ENCODE measurements at places on chromosomes 12 and 14.

- no peak for DNase-seq
These were observed 31.0 kb downstream of the CCDC85C start for GRCh38 chr14:99573000-99573330.

GRCh38 chr12:57135527-57136326 is 7.4 kb downstream of the LRP1 start:
- no peak for DNase-seq

DNA sequence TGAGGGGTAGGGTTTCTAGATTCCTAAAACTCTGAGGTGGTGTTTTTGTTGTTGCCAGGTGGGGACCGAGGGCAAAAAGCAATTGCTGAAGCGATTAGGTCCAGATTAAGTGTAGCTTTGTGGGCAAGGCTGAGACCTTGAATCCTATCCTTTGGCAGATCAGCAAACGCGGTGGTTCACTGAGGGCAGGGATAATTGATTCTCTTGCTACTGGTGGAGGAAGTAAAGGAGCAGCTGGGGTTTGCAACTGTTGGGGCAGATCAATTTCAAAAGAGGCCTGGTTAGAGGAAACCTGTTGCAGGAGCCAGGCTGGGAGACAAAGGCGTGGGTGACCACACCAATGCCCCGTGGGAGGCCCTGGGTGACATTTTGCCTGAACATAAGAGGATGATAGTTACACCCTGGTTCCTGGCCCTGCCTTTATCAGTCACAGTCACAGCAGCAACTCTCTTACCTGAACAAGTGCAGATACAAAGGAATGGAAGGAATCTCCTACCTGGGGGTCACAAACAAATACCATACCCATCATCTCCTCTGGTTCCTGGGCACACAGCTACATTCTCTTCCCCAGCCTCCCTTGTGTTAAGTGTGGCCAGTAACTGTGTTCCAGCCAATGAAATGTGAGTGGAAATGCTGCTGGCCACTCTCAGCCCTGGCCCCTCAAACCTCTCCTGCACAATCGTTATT is 43.3 kb upstream of the RASSF3 start:
- DNase-seq = no peak

GRCh38 chr14:102586420-102587104 is 5.9 kb upstream of the RCOR1 start:
- no peak for DNase-seq

DNA sequence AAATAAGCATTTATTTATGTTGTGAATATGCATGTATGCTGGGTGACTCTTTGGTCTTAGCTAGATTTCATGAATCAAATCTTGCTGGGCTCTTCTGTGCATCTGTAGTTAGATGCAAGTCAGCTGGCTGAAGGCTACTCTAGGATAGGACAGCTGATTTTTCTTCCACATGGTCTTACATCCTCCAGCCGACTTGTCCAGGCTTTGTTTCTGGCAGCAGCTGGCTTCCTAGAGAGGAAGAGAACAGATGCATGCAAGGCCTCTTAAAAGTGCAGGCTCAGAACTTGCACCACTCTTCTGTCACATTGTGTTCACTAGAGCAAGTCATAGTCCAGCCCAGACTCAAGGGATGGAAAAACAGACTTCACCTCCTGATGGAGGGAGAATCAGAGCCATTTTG is 435.4 kb upstream of the STXBP6 start:
- DNase-seq = no peak

DNA sequence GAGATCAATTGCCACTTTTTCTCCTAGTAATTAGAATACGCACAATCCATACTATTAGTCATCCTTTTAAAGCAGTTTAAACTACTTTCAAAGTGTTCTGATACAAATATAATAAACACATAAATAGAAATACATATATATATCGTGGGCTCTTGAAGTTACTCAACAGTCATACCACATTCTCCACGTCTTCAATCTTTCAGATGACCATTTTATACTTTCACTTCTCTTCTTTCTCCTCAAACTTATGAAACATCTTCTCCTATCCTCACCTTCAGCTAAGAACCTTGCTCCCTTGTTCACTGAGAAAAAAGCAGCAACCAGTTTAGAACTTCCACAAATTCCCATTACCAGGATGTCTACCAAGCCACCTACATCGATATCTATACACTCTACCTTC is 19.2 kb downstream of the CEP290 start:
- DNase-seq = no peak

DNA sequence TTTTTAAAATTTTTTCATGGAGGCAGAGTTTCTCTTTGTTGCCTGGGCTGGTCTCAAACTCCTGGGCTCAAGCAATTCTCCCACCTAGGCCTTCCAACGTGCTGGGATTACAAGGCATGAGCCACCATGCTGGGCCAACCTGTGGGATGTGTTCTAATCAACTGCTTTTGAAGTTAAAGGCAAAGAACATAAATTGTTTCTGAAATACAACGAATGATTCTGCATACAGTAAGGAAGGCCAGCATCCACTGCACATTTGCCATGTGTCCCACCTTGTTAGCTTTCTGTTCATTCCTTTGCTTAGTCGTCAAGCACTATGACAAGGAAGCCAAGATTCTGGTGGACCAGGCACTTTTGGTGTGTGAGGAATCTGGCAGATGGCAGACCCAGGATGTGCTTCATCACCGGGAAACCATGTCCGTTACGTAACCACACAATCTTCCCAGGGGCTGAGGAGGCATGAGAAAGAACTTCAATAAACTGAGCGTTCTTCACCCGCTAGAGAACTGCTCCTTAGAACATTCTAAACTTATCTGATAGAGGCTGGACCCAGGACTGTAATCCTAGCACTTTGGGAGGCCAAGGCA is 24.5 kb downstream of the MOK start:
- DNase-seq = no peak

GRCh38 chr12:119476951-119477350 is 116.6 kb upstream of the TMEM233 start:
- DNase-seq = no peak

- DNase-seq = no peak
These were observed 66.0 kb upstream of the GALNT9 start for GRCh38 chr12:132395192-132395907.

DNA sequence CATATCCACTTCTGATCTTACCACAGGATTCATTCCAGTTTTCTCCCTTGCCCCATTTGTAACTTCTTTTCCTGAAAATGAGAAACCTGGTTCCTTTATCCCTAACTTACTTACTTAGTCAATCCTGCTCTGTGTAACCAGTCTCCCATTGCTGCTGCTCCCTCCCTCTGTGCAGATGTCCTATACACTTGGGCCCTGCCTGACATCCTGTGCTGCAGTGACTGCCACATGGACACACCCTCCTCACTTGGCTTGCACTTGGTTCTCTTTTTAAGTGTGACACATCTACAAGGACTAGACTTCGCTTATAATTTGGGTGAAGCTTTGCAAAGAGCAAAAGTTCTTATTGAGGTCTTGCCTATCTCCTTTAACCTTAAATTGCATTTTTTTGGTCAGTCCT is 51.4 kb downstream of the FGD4 start:
- no peak for DNase-seq

DNA sequence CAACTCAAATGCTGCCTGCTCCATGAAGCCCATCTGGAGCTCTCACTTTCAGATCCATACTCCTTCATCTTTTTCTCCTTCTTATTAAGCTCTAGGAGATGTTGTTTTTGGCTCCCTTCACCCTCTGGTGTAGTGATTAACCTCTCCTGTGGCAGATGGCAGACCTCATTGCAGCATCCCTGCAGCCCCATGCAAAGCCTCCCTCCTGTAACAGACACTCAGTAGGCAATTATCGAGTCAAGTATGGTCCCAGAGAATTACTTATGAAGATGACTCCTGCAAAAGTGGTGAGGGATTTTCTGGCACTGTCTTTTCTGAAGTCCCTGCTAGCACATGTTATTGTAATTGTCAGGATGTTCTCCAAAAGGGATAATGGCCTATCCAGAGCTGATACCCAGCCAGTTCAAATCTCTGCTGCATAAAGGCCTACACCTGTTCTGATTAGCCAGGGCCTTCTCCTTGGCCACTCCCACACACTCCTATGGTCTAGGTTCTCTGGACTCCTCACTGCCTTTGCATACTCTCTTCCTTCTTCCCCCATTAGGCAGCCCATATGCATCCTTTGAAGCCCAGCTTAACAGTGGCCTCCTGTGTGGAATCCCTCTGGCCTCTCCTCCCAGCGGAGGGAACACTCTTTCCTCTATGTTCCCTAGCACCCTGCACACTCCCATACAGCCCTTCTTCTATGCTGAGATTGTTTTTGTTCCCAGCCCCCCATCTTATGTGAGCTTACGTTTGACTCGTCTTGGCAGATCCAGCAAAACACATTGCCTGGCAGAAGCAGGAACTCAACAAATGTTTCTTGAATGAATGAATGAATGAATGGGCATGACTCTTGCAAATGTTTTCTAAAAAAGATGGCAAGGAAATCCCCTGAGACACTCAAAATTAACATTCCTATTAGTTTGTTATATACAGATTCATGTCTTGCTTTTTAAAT is 43.9 kb upstream of the MDM1 start:
- DNase-seq = no peak

- no peak for DNase-seq
These were observed 70.4 kb downstream of the TMEM116 start for GRCh38 chr12:111942557-111942956.

DNA sequence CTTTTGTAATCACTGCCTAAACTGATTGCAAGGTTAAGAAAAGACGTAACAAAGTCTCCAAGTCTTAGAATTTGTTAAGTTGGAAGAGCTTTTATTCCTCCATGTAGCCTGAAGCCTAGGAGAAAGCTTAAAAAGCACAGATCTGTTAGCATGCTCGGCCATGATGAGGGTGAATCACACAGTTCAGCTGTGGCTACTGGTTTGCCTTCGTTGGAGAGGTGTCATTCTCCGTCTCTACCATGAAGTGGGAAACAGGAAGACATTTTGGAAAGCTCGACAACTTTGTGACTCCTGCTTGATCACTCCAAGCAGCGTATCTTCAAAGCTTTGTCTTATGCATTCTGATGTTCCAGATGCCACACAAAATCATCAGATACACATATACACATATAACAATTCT is 27.1 kb downstream of the DCP1B start:
- no peak for DNase-seq

DNA sequence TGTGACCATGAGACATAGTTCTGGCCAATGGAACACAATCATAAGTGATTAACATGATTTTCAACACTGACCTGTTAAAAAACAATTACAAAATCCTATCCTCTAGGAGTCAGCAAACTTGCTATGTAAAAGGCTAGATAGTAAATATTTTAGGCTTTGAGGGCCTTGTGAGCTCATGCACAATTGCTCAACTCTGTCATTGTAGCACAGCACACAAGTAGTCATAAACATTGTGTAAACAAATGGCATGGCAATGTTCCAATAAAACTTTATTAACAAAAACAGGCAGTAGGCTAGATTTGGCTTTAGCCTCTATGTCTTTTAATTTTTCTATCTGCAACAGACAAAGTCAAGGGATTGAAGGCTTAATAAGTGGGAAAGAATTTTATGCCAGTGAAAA is 350.7 kb downstream of the C12orf50 start:
- DNase-seq = no peak

DNA sequence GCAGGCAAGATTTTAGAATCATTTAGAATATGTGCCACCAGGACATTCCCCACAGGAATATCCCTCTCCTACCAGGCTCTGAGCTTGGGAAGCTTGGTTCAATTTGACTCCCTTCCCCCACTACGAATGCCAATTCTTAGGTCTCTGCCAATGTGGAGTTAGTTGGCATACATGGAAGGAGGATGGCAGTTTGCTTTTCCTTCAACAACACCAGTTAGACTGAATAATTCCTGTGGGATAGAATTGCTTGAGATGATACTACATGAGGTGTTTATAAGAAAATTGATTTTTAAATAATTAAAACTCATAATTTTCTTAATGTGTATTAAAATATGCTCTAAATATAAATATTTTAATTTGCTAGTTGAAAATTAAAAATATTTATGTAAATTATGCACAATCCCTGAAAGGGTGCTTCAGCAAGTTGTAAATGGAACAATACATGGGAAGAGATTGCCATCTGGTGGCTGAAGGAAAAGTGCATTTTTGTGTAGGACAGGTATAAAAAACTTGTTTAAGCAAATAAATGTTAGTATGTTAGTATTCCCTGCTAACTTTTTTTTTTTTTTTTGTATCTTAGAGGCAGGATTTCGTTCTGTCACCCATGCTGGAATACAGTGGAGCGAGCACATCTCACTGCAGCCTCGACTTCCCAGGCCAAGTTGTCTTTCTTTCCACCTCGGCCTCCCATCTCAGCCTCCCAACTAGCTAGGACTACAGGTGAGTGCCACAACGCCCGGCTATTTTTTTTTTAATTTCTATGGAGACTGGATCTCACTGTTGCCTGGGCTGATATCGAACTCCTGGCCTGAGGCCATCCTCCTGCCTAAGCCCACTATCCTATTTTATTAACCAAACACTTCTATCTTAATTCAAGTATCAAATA is 25.8 kb upstream of the STRAP start:
- DNase-seq = no peak

- DNase-seq = no peak
These were observed 32.7 kb downstream of the KDM5A start for GRCh38 chr12:356276-356988.

- DNase-seq = no peak
These were observed 144.9 kb upstream of the SYT1 start for GRCh38 chr12:78719721-78720120.

- DNase-seq = no peak
These were observed 319 bp downstream of the GALNT6 start for GRCh38 chr12:51390891-51391282.

DNA sequence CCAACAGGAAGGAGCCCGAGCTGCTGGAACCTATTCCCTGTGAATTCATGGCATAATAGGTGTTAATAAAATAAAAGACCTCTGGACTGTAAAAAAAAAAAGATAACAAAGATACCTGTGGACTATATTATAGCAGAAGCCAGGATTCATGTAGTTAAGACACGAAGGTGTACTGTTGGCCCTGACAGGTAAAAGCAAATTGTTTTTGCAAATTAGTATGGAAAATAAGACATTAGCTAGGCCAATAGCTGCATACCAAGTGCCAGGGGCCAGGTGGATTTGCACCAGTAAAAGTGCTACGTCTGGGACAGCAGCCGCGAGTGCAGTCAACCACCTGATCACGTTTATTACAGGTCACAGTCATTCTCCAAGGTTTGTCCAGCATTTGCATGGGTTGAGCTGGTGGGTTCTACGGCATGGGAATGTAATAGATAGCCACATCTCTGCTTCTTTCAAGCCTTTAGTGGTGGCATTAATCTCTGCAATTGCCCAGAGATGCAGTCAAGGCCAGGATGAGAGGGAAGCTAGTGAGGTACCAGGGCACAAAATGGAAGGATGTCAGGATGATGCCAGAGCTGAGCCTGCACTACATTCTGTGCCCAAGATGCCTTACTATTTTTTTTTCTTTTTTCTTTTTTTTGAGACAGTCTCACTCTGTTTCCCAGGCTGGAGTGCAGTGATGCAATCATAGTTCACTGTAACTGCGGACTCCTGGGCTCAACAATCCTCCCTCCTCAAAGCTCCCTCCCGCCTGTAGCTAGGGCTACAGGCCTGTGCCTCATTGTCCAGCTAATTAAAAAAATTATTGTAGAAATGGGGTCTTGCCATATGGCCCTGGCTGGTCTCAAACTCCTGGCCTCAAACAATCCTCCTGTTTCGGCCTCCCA is 26.3 kb downstream of the TNFAIP2 start:
- no peak for DNase-seq

GRCh38 chr12:22935501-22935900 is 310.5 kb downstream of the ETNK1 start:
- DNase-seq = no peak
